Type B pancreatic cell (in vitro differentiated cells): ENCODE measurements at places on chromosomes 1 and 21. TPM values are rescaled to one million over a fixed set of nuclear protein-coding genes. Genes with fewer than 3 reads are reported as not detected.

GRCh38 chr1:246128494-246129069 is 378.5 kb downstream of the SMYD3 start:
- no peak for DNase-seq

- DNase-seq: no peak
These were observed 559.3 kb upstream of the USP24 start for GRCh38 chr1:55774446-55774845.

GRCh38 chr1:94925561-94926125 is 1.3 kb downstream of the CNN3 start:
- DNase-seq: peak; percentile 83

GRCh38 chr1:184504040-184504954 is 117.5 kb downstream of the C1orf21 start:
- DNase-seq: no peak

DNA sequence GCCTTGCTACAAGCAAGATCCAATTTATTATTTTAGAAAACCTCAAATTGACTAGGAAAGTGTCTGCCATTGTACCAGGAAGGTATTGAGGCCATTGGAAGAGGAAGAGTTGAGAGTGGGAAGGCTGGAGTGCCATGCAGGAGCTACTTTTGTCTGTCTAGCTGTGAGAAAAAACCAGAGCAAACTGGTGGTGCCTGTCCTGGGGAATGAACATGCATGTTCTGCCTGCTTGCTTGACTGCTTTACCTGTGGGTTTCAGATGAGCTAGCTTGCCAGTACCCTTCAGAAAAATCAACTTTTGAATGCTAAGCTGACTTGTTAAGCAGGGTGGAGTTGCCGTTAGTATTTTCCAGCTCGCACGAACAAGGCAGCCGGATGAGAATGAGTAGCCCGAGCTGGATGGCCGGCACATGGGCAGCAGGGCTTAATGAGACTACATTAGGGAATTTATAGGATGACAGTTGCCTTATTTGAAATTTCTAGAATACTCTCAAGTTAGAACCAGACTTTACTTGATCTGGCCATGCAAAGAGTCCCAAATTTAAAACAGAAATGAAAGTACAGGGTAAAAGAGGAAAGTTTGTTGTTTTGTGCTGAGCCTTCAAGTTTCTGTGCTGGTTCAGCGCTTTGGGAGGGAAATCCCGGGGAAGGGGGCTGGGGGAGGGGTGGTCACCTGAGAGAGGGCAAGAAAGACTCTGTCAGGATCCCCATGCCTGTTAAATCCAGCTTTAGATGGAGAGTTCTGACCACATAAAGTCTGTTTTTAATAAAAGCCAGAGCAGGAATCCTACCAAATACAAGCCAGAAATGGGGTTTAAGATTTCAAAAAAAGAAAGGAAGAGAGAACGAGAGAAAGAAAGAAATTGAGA is 29.6 kb upstream of the C1orf105 start:
- DNase-seq: no peak

GRCh38 chr1:33242652-33243051 is 13.6 kb upstream of the ZNF362 start:
- no peak for DNase-seq

GRCh38 chr1:107534632-107535031 is 393.8 kb downstream of the NTNG1 start:
- no peak for DNase-seq

The ELK4 gene
- 20.9 and 27.6 TPM in 2 replicates for total RNA-seq

The OR2M3 gene
- not detected in 2 replicates for total RNA-seq

DNA sequence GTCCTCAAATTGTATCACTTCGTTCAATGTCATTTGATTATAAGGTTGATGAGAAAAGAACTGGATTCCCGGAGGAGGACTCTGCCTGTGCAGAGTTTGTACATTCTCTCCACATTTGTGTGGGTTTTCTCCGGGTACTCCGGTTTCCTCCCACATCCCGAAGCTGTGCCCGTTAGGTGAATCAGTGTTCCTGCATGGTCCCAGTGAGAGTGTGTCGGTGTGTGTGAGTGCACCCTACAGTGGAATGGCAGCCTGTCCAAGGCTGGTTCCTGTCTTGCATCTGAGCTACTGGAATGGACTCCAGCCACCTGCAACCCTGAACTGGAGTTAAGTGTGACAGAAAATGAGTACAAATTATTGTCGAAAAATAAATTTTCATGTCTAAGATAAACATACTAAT is 92.2 kb upstream of the KCTD3 start:
- DNase-seq: no peak

The KRTAP19-3 gene
- not detected in 2 replicates for total RNA-seq

The AMY1A gene
- not detected in 2 replicates for total RNA-seq

The LCE2A gene
- total RNA-seq: not detected in 2 replicates

GRCh38 chr1:44934791-44935190 is 51.6 kb downstream of the EIF2B3 start:
- no peak for DNase-seq
